ENCODE measurements at places on chromosomes 16 and 17. TPM values are rescaled to one million over a fixed set of nuclear protein-coding genes. Genes with fewer than 3 reads are reported as not detected.

Gene GLTPD2
- not detected for total RNA-seq

Gene CHAD
- 5.6 TPM for total RNA-seq

Gene HBM
- not detected for total RNA-seq

Gene LMF1
- 26.4 TPM for total RNA-seq

Gene FBXW10
- 0.15 TPM for total RNA-seq

Data from breast epithelium (tissue), 4 donors.